ENCODE measurements at places on chromosomes 4 and X.

DNA sequence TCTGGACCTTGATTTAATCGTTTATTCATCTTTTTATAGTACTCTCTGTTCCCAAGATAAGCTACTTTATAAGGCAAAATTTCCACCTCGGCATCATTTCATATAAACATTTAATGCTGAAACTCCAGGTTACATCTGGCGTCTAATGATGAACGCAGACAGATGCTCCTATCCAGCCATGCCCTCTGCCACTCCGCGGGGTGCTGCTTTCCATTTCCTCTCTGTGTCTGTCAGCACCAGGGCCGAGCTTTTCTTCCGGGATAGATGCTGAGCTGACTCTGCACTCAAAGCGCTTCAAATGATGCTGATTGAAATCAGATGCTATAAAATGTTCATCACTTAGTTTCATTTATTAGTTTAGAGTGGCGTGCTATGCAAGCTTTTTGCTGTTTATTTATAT, 80.5 kb upstream of the HELT start:
- DNase-seq, result no peak

DNA sequence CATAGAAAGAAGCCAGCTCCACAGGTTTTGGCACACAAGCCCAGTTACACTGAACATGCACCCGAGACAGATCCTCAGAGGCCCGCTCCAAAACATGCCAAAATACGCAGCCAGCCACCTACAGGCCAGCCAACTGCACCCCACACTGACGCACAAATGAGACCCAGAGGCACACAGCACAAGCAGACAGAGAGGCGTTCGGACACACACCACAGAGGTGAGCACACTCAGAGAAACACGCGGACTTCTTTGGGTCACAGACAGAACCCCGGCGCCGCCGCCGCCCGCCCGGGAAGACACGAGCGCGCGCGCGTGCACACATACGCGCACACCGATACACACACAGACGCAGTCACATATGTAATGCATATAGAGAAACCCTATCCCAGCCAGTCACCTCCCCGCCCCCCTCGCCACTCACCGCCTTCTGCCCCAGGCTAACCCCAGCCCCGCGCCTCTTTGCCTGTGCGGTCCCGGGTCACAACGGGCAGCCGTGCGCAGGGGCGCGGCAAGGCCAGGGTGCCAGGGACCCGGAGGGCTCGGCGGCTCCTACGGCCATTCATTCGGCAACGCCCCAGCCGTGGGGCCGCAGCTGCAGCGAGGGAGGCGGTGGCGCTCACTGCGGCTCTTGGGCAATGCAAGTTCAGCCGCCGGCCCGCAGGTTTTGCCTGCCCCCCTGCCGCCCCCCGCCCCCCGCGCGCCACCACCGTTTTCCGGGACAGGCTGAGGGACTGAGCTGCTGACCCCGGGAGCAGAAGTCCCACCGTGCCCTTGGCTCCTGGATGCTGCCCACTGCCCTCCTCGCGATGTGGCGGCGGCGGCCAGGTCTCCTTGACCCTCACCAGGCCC, 553 bp downstream of the SEPTIN6 start:
- peak; percentile 73 for DNase-seq

DNA sequence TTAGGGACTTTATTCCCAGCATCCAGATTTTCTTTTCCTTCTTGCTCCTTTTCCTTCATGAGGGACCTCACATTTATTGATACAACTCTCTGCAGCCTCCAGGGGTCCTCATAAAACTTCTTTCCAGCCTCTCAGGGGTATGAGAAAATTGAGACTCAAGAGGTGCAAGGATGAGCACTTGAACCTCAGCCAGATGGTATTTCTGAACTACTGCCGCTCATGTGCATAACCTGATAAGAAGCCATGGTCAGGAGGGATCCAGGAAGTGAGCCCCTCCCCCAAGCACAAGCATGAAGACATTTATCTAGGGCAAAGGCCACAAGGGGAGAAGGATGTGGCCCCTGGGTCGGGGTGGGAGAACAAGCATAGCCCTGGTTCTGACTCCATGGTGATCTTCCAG, 73.3 kb downstream of the TSPAN7 start:
- DNase-seq, result peak; percentile 27

DNA sequence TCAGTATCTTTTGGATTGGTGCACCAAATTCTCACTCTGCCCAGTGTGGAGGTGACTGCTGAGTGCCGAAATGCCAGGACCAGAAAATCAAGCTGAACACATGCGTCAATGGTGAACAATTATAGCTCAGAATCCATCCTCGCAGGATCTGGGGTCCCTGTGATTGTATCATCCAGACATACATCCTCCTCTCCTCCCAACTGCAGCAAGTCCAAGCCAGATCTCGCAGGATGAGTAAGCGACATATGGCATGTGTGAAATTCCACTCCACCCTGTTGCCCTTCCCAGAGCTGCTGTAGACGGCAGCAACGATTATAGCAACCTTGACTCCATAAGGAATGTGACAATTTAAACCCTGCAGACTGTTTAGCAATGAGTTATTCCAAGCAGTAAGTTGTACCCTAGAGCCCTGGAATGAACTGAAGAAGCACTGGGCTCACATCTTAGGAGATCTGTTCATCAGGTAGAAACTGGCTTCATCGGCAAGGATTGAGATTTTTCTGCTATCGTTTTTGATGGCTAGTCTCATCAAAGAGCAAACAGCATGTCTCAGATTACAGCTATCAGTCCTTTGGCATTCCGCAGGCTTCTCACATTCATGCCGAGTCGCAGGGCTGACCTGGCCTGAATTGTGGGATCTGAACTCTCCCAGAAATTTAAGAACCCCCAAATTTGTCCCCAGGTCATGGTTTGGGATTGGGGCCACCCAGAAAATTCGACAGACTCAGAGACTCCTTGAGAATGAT, 35.5 kb upstream of the SORBS2 start:
- no peak for DNase-seq

DNA sequence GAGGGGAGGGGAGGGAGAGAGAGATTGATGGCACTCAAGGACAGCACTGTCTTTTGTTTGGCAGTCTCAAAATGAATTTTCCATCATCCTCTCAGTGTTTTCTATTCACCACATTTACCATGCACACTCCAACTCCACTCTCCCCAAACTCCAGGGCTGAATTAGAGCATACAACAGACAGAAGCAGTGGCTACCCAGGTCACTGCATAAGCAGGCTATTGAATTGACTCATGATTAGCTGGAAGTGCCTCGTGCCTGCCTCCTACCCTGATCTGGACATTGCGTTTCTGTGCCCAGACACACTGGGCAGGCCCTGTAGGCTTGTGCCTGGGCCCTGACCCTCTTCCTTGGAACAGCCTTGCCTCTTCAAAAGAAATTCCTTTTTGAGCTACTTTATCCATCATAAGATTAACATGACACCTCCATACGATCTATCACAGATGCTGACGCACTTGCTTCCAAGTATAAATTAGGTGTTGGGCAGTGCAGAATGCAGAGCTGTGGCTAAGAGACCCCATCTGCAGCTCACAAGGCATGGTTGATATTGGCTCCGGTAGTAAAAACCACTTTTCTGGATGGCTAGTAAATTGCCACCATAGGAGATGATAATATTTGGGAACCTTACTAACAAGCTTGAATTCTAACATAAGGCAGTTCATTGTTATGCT, 752.9 kb downstream of the RPA4 start:
- no peak for DNase-seq

GRCh38 chrX:15356444-15356843, 21.1 kb upstream of the PIGA start:
- no peak for DNase-seq

DNA sequence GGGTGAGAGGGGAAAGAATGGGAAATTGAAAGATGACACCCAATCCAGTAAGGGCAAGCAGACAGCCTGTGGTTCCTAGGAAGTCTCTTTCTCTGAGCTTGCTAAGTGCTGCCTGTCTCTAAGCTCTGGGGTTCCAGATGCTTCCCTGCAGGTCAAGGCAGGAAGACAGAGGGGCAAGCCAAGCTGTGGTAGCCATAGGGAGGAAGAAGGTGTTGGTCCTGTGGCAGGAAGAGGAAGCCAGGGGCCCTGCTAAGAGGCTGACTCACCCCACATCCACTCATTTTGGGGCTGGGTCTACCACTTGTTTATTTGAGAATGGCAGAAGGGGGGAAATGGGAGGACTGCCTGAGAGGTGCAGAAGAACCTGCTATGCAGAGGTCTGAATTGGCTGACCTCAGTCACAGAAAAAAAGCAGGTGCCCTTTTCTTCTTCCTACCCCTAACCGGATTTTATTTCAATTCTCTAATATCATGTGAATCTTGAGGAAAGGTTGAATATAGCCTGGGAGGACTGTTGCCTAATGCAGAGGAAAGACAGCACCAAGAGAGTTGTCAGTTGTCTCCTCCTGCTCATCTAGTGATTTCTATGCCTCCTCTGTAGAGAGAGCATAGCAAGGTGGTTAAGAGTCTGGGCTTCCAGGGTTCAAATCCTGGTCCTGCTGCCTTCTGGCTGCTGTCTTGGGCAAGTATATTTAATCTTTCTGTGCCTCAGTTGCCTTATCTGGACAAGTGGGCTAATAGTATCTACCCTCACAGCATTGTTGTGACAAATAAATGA, 27.4 kb downstream of the HOPX start:
- DNase-seq, result peak; percentile 74

DNA sequence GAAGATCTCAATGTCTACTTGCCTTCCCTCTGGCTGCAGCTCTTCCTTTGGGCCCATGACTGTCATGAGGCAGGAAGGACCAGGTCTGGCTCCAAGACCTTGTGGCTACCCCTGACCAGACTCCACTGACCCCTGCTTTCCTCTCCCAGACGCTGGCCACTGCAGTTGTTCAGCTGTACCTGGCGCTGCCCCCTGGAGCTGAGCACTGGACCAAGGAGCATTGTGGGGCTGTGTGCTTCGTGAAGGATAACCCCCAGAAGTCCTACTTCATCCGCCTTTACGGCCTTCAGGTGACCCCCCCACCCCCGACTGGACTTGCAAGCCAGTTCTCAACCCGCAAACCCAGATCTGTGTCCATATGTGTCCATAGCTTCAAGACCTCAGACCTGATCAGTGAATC, 535 bp downstream of the WAS start:
- DNase-seq, result no peak

- DNase-seq, result no peak
Measured at GRCh38 chrX:17736478-17736855, 826 bp upstream of the SCML1 start.

GRCh38 chrX:146602246-146602645, 207.3 kb upstream of the CXorf51B start:
- peak; percentile 78 for DNase-seq

GRCh38 chrX:21870494-21870893, 14.7 kb downstream of the YY2 start:
- DNase-seq, result no peak

GRCh38 chr4:48636911-48637310, 143.2 kb downstream of the FRYL start:
- no peak for DNase-seq

GRCh38 chrX:154693394-154693793, 40.0 kb upstream of the CTAG2 start:
- DNase-seq, result no peak

GRCh38 chrX:21778236-21778635, 20.3 kb upstream of the SMPX start:
- no peak for DNase-seq

GRCh38 chr4:169582706-169583105, 29.7 kb downstream of the NEK1 start:
- DNase-seq, result no peak

DNA sequence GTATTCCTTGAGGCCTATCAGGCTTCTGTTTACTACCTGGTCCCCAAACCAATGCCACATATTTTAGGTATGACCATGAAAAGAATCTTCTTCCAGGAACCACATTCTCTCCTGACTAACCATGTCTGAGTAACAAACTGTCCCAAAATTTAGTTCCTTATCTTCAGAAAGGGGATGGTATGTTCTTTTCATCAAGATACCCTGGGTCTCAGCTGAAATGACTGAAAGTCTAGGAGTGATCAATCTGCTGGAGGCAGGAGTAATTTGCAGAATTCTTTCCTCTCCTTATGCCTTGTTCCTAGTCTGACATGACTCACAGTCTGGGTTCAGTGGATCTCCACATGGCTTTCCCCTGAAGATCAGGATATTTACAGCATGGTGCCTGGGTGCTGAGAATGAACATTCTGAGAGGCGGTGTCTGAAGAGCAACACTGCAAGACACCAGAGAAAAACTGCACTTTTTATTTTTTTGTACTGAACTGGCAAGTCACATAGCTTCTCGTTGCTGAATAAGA, 665.5 kb downstream of the TLL1 start:
- DNase-seq, result no peak

- no peak for DNase-seq
Measured at GRCh38 chr4:94256828-94257227, 49.2 kb downstream of the SMARCAD1 start.

DNA sequence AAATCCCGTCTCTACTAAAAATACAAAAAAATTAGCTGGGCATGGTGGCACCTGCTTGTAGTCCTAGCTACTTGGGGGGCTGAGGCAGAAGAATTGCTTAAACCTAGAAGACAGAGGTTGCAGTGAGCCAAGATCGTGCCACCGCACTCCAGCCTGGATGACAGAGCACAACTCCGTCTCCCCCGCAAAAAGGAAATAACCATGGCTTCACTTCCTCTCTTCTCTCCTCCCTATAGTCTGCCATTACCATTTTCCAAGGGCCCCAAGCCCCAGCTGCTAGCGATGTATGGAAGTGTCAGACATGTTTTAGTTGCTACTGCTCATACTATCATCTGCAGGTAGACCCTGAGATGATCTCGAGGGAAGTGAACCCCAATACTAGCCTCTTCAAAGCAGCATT, 177.3 kb upstream of the FAM9B start:
- DNase-seq, result peak; percentile 58

DNA sequence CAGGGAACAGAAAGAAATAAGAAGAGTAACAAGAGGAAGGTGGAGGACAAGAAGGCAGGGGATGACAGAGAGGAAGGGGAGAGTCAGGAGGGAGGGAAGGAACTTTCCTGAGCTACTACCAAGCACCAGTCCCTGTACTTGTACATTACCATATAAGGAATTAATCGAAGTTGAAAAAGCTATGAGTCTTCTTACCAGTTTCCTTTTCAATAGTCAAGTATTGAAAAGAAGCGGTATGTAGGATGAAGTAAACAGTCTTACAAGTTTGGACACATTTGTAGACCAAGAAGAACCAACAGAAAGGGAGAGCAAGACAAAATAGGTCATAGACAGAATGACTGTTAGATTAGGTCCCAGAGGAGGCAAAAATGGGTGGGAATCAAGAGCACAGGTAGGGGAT, 629.7 kb upstream of the DIPK2B start:
- no peak for DNase-seq

DNA sequence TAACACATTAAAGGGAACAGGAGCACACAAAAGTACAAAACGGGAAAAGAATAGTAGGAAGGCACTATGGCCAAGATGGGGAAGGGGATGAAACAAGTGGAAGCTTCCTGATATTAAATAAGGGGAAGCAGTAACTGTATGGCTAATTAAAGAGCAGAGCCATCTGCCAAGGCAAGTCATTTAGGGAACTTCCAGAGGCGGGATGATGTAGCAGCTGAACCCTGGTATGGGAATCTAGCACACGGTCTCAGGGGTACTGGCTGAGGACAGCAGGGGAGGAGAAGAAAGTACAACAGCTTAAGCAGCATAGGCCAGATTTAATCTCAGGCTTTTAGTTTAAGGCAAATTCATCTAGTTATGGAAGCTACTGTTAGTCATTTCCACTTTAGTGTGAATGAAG, 59.1 kb downstream of the IGFBP7 start:
- DNase-seq, result peak; percentile 18

Measured in KBM-7 (cell line).